Stomach (tissue), 19 donors: ENCODE measurements at places on chromosomes 3 and 15. TPM values are rescaled to one million over a fixed set of nuclear protein-coding genes. Genes with fewer than 3 reads are reported as not detected.

GRCh38 chr3:152834776-152835600 lies at the start of gene P2RY1:
Gene P2RY1, plus strand, starts transcription at chr3:152835131. Its CDS starts 652 bp downstream, at chr3:152835783.
- peaks cover 30% of the 10 kb centered on the region for H3K4me1 ChIP-seq
- no peaks in the 10 kb centered on the region for H3K27me3 ChIP-seq
- no peaks in the 10 kb centered on the region for H3K36me3 ChIP-seq
- H3K27ac ChIP-seq = peak within 1 kb of the TSS; percentile 52
- peak within 1 kb of the TSS; percentile 63 for H3K4me3 ChIP-seq

- H3K4me1 ChIP-seq = peaks cover 29% of the 10 kb centered on the region
- peak; percentile 94 for DNase-seq
- H3K27ac ChIP-seq = peak overlapping the region; percentile 79
- H3K36me3 ChIP-seq = peaks cover 13% of the 10 kb centered on the region
These were observed 16.6 kb upstream of the LRRK1 start for GRCh38 chr15:100902436-100903167.

CCR4 gene
- total RNA-seq = not detected

- no peaks in the 10 kb centered on the region for H3K4me1 ChIP-seq
- no peaks in the 10 kb centered on the region for H3K27me3 ChIP-seq
- H3K4me3 ChIP-seq = no peak overlapping the region
- DNase-seq = no peak
- no peaks in the 10 kb centered on the region for H3K36me3 ChIP-seq
These were observed 124.3 kb upstream of the LSAMP start for GRCh38 chr3:116569611-116570010.

DNA sequence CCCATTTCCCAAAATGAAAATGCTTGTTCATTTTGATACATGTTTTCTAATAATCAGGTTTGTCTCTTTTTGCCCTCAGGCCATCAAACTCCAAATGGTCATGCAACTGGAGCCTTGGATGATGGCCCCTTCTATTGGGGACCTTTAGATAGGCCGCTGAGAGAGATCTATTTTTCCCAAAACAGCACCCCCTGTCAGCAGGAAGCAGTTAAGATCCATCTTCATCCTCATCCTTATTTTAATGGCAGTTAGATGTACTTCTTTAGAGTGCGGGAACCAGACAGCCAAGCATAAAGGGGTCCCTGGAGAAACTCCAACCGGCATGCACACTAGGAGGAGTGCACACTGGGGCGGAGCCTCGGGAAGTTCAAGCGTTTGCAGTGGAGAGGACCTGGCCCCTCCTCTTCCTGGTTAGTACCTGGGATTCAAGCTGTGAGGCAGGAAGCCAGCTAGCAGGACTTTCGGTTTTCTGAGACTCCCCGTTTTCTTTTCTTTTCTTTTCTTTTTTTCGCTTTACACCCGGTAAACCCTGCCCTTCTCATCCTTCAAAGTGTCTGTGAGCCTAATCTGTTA lies 31.9 kb upstream of the STRIT1 start:
- H3K27ac ChIP-seq = no peak overlapping the region
- H3K27me3 ChIP-seq = no peaks in the 10 kb centered on the region

- H3K4me3 ChIP-seq = no peak overlapping the region
- no peak overlapping the region for H3K27ac ChIP-seq
- no peak for DNase-seq
- peaks cover 17% of the 10 kb centered on the region for H3K4me1 ChIP-seq
- H3K27me3 ChIP-seq = no peaks in the 10 kb centered on the region
These were observed 4.7 kb downstream of the ARL13B start for GRCh38 chr3:93984618-93985017.

HYAL1 gene
- 38.4 TPM for total RNA-seq

DNA sequence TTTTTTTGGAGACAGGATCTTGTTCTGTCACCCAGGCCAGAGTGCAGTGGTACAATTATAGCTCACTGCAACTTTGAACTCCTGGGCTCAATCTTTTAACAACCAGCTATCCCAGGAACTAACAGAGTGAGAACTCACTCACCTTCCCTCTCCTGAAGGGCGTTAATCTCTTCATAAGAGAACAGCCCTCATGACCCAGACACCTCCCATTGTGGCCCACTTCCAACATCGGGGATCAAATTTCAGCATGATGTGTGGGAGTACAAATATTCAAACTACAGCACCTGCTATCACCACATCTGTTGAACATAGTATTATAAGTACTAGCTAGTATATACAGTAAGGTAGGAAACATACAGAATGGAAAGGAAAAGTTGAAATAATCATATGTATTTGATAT lies 132.5 kb downstream of the DOCK3 start:
- H3K4me1 ChIP-seq = no peaks in the 10 kb centered on the region
- H3K36me3 ChIP-seq = no peaks in the 10 kb centered on the region
- no peaks in the 10 kb centered on the region for H3K27me3 ChIP-seq
- no peak overlapping the region for H3K4me3 ChIP-seq
- no peak overlapping the region for H3K27ac ChIP-seq

- DNase-seq = no peak
- H3K27me3 ChIP-seq = no peaks in the 10 kb centered on the region
- peaks cover 9% of the 10 kb centered on the region for H3K4me1 ChIP-seq
- no peak overlapping the region for H3K27ac ChIP-seq
These were observed 40.9 kb downstream of the KLHL18 start for GRCh38 chr3:47323431-47324277.

ADIPOQ gene
- 7.9 TPM for total RNA-seq

DNA sequence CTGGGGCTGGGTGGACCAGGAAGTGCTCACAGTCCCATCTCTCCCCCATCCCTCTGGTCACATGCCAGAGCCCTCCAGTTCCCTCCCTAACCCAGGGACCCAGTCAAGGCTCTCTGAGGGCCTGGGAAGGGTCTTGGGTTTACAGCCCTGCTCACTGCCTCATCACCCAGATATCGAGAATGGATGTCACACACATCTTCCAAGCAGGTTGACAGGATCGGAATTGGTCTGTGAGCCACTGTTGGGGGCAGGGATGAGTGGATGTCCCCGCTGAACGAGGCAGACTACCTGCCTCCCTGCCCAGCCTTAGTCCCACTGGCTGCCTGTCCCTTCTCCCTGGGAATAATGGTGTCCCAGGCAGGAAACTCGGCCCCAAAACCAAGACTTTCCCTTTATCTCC lies 20.0 kb upstream of the GOLGA6C start:
- H3K27ac ChIP-seq = no peak overlapping the region
- no peaks in the 10 kb centered on the region for H3K4me1 ChIP-seq
- DNase-seq = no peak
- H3K4me3 ChIP-seq = no peak overlapping the region
- H3K27me3 ChIP-seq = peaks cover 7% of the 10 kb centered on the region

- H3K36me3 ChIP-seq = no peaks in the 10 kb centered on the region
- no peaks in the 10 kb centered on the region for H3K4me1 ChIP-seq
- no peak overlapping the region for H3K27ac ChIP-seq
- no peak for DNase-seq
- no peaks in the 10 kb centered on the region for H3K27me3 ChIP-seq
These were observed 10.4 kb downstream of the CLSTN2 start for GRCh38 chr3:139945386-139945785.

- DNase-seq = no peak
- H3K27ac ChIP-seq = no peak overlapping the region
- no peak overlapping the region for H3K4me3 ChIP-seq
- no peaks in the 10 kb centered on the region for H3K36me3 ChIP-seq
- no peaks in the 10 kb centered on the region for H3K27me3 ChIP-seq
These were observed 47.6 kb downstream of the LARS2 start for GRCh38 chr3:45435961-45436360.

SKOR1 gene
- total RNA-seq = not detected

DNA sequence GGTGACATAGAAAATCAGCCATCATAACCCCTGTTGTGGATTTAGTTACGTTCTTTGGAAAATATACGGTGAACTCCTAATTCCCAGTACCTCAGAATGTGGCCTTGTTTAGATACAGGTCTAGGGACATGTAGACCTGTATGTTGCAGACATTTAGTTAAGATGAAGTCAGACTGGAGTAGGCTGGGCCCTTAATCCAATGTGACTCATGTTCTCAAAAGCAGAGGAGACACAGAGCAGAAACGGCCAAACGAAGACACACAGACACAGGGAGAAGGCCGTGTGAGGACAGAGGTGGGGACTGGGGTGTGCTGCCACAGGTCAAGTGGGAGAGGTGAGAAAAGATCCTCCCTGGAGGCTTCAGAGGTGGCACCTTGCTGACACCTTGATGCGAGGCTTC lies 119.0 kb upstream of the PROK2 start:
- DNase-seq = no peak
- H3K4me1 ChIP-seq = no peaks in the 10 kb centered on the region
- no peak overlapping the region for H3K27ac ChIP-seq
- H3K27me3 ChIP-seq = no peaks in the 10 kb centered on the region

DNA sequence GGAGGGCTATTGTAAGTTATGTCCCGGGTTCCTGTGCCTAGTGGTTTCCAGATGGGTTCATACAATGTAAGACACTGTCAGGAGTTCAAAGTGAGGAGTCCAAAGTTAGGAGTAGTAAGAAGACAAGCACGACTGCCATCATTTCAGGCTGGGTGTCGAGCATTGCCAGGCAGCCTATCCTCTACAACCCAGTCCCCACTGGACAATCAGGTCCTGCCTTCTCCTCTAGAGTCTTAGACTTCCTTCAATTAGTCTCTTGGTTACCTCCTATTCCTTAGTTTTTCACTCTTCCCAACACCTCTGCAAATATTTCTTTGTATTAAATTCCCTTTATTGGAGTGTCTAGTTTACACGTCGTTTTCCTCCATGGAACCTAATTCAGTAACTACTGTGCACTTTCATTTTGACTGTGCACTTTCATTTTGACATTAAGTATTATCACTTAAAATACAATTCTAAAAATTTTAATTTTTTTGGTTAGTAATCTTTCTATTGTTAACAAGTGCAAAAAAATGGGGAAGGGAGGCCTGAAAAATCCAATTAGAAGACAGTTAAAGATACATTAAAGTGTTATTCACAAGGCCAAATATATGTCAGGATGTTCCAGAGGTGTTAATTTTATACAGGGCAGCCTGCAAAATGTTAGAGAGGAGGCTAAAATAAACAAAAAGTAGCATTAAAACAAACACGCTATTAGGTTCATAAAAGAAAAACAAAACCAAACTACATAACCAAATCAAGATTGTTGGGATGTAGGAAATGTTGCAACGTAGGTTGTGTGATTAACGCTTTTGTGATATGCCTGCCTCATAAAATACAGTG lies 155.3 kb downstream of the TBL1XR1 start:
- peaks cover 37% of the 10 kb centered on the region for H3K4me1 ChIP-seq
- H3K36me3 ChIP-seq = peaks cover 42% of the 10 kb centered on the region
- H3K4me3 ChIP-seq = no peak overlapping the region
- H3K27ac ChIP-seq = peak overlapping the region; percentile 33
- DNase-seq = no peak

- H3K4me3 ChIP-seq = no peak overlapping the region
- H3K27ac ChIP-seq = no peak overlapping the region
- DNase-seq = no peak
- no peaks in the 10 kb centered on the region for H3K4me1 ChIP-seq
These were observed 25.7 kb upstream of the ANO10 start for GRCh38 chr3:43647331-43648166.

DNA sequence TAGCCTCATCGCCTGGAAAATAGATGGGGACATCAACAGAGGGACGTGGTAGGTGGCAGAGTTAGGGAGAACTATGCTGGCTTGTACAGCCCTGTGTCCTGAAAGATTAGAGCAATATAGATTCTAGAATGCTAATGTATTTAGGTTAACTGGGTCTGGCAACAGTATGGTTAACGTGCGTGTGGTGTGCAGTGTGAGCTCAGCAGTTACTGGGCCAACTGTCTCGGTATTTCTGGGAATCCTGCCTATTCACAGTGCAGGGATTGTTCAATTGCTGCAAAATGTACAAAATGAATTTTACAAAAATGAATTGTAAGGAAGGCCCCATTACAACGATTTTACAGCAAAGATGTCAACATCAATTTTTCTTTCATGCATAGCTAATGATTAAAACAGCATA lies 20.6 kb downstream of the MEIS2 start:
- peaks cover 20% of the 10 kb centered on the region for H3K36me3 ChIP-seq
- no peaks in the 10 kb centered on the region for H3K27me3 ChIP-seq
- peak; percentile 87 for DNase-seq
